Right renal pelvis (tissue), 4 donors: ENCODE measurements at places on chromosomes 1 and 21.
A peak's percentile ranks its signal among the peaks of the same experiment; 100 is the strongest.

DNA sequence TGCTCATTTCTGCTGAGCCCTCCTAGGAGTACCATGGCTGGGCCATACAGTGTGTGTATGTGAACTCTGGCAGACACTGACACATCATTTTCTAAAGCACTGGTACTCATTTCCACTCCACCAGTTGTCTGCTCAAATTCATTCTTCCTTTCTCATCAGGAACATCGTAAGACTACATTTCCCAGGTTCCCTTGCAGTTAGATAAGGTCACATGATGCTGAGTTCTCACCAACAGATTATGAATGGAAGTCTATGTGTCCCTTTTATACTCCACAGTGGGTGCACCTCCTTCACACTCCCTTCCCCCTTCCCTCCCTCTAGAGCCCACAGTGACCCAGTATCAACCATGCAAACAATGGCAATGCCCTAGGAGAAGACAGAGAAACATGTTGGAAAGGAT lies 38.3 kb upstream of the PAX7 start:
- DNase-seq: no peak

DNA sequence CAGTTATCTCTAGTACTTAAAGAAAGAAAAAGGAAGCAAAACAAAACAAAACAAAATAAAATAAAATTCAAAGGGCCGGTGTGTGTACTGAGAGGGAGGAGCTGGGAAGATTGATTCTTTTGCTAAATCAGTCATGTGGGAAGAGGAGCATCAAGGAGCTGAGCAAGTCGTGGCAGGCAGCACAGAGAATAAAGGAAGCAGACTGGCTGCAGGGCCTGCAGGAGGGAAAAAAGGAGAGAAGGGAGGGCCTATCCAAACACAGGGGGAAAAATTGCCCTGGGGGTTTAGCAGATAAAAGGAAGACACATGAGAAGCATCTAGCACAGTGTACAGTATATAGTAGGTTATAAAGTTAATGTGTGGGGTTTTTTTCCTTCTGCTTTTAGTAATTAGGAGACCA lies 27.6 kb downstream of the AGO4 start:
- no peak for DNase-seq

- no peak for DNase-seq
These were observed 3.2 kb downstream of the MYBPH start for GRCh38 chr1:203172184-203173010.

- no peak for DNase-seq
These were observed 124.4 kb downstream of the HUNK start for GRCh38 chr21:31997191-31997590.

DNA sequence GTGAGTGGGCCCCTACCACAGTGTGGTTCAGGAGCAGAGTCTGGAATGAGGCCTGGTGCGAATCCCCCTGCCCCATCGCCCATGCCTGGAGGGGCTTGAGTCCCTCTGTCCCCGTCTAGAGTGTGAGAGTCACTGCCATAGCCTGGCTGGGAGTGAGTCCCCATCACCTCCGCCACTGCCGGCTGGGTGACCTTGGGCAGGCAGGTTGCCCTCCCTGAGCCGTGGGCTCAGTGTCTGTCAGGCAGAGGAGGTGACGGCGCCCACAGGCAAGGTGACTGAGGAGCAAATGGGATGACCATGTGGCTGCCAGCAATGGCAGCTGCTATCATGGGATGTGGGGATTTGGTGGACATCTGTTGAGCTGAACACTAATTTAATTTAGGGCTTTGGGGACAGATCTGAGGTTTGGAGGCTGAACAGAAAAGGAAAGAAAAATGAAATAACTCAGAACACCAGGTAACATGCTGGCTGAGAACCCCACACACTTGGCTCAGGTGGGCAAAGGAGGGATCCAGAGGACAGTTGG lies 38.1 kb upstream of the GPR153 start:
- no peak for DNase-seq

DNA sequence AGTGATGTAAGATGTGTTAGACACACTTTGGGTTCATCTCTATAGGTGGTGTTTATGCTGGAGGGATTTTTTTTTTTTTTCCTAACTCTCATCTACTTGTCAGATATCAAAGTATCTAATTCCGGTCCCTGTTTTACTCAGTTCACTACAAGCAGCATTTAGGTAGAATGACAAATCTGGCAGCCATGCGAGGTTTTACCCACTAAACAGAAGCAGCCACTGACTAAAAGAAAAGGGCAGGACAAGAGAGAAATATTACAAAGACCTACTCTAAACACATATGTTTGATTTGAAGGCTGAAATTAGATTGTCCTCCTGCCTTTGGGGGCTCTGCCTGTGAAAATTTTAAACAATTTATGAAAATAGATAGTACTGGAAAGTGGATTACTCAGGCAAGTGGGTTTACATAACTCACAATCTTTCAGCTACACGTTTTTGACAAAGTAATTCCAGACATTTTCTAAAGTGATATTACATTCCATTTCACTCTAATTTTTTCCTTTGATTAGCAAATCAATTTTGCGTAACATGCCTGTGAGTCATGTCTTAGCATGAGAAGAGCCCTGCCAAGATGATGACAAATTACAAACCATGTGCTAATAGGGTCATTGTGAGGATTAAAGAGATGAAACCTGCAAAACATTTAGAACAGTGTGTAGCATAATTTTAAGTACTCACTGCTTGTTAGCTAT lies 172.6 kb downstream of the PLA2G4A start:
- no peak for DNase-seq

GRCh38 chr1:22846458-22846857 lies 126.2 kb downstream of the LACTBL1 start:
- no peak for DNase-seq

- DNase-seq: no peak
These were observed 437.4 kb downstream of the CAMTA1 start for GRCh38 chr1:7222695-7223015.

- DNase-seq: peak; percentile 20
These were observed at the start of gene CYP4X1 for GRCh38 chr1:47023268-47024140. Gene CYP4X1, plus strand, starts transcription at chr1:47023669. Its CDS starts 149 bp downstream, at chr1:47023818.
